ENCODE measurements at places on chromosomes 5 and 9. TPM values are rescaled to one million over a fixed set of nuclear protein-coding genes. Genes with fewer than 3 reads are reported as not detected.
A peak's percentile ranks its signal among the peaks of the same experiment; 100 is the strongest.

- no peak for DNase-seq
Measured at GRCh38 chr5:176429972-176430371, 13.6 kb upstream of the CLTB start.

- no peak for DNase-seq
Measured at GRCh38 chr5:68353605-68354004, 138.0 kb downstream of the PIK3R1 start.

- no peak for DNase-seq
Measured at GRCh38 chr9:125564631-125565030, 142.4 kb downstream of the MAPKAP1 start.

CDX1 gene
- not detected for total RNA-seq

DNA sequence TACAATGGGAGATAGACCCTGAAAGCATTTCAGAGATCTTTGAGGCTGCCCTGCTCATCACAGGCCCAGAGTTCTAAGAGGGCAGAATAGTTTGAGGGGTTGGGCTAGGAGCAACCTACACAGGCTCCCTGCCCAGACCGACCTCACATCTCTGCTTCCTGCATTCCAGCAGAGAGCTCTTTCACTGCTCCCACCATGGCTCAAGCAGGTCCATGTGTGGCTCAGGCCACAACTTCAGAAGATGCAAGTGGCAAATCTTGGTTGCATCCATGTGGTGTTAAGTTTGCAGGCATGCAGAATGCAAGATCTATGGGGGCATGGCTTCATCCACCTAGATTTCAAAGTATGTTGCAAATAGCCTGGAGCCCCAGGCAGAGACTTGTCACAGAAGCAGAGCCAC, 39.0 kb downstream of the GDA start:
- DNase-seq = no peak

DNA sequence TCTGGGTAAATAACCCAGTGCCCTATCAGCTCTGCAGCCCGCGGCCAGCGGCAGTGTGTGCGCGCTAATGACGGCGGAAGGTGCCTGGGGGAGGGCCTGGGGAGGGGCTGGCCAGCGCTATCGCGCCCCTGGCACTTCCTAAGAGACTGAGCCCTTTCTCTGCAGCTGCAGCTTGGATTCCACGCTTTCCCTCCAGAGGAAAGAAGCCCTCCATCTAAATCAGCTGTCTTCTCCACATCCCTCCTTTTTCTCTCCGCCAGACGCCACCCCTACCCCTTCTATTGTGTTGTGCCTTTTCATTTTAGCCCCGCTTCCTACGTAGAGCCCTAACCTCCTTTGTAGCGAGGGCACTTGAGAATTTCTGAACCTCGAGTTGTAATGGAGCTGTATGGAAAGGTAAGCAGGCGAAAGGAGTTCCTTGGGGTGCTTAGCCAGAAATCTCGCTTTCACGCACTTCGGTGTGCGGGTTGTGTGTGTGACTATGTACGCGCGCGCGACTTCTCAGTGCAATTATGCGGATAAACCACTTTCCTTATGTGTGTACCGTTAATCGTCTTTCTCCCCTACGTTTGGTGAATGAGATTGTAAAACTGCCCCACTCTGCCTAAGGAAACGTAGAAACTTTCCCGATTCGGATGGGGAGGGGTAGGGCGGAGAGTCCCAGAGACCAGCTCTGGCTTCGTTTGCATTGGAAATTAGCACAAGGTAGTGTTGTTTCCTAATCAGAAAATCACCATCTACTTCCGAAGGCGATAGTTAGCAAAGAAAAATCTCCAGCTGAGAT, 664 bp upstream of the RAB3C start:
- DNase-seq = peak; percentile 19

SLC22A5 gene
- 6.6 TPM for total RNA-seq

SLC6A19 gene
- total RNA-seq = not detected

- no peak for DNase-seq
Measured at GRCh38 chr5:170251462-170251861, 18.7 kb downstream of the C5orf58 start.

FAM114A2 gene
- 27.4 TPM for total RNA-seq

GRCh38 chr5:172336676-172337285, 53.2 kb upstream of the UBTD2 start:
- no peak for DNase-seq

DNA sequence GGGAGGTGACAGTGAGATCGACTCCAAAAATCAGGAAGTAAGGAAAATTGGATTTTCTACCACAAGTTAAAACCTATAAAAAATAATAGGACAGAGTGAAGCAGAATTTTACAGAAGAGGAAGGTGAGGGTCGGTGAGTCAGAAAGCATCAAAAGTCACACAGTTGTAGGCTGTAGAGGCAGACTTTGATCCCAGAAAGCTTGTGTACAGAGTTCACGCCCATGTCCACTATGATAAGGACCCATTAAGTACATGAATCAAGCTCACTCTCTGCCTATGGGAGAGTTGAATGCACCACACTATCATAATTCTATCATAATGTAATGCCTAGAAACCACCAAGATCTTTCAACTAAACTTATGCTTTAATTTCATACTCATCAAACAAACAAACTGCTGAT, 291.2 kb downstream of the PRELID2 start:
- DNase-seq = no peak

WHRN gene
- total RNA-seq = 14.5 TPM

PHF2 gene
- 18.2 TPM for total RNA-seq

GPSM1 gene
- total RNA-seq = 1.9 TPM

CNOT8 gene
- total RNA-seq = 48.6 TPM

DNA sequence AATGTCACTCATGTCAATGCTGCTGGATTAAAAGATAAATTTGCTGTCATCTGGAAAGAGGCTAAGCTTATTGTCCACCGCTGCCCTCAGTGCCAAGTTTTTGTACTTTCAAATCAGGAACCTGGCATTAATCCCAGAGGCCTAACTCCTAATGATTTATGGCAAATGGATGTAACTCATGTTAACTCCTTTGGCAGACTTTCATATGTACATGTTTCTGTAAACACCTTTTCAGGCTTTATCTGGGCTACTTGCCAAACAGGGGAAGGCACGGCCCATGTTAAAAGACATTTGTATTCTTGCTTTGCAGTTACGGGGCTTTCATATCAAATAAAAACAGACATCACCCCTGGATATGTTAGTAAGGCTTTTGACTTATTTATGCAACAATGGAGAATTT, 608.0 kb upstream of the ACO1 start:
- DNase-seq = no peak

DNA sequence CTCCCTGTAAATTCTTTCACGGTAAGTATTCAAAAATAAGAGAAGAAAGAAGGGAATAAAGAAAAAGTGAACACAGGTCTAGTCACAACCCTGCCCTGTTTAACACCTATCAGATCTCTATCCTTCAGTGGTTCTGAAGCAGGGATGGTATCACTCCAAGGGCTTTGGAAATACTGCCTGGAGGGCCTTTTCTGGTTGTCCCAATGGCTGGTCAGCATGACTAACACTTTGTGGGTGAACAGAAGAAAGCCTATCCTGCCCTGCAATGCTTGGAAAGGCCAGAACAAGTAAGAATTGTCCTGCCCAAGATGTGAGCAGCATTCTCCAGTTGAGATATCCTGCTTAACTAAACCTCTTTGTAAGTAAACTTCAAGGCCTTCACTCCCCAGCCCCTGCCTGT, 124.9 kb downstream of the TMEM167A start:
- no peak for DNase-seq

All from activated B cell treated with CpG ODN at 0.5 μM for 24 hours (primary cell).